ENCODE measurements at places on chromosomes 6 and 20.

- DNase-seq: no peak
These were observed 199.9 kb downstream of the EPHA7 start for GRCh38 chr6:93219447-93219846.

GRCh38 chr20:47784599-47785310, 526 bp downstream of the SULF2 start:
- no peak for DNase-seq

DNA sequence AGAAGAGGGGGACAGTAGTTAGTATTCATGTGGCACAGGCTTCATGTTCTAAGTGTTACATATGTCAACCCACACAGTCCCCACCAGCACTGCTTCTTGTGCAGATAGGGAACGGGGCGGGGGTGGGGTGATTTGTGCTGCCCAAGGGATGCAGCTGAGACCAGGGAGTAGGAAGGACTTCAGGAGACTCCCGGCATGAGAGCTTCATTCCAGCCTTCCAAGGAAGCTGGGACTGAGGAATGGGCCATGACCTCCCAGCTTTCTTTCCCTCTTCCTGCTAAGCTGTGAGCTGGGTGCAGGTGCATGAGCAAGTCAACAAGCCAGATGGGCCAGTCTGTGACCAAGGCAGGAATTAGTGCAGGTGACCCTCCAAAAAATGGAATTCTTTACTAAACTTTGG, 9.2 kb downstream of the BEND3 start:
- DNase-seq: no peak

DNA sequence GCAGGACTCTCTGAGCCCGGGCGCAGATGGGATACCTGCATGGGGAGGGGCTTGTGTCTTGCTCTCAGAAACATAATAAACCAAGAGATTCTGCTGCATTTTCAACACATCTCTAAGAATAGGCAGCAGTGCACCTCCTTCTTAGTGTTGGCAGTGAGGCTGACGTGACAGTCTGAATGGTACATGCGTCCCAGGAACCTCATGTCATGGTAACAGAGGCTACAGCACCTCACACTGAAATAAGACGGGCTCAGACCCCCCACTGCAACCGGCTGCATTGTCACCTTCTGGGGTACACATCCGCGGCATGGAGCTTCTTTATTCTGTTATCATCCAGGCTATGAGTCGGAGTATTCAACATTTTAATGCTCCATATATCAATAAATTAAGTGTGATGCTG, 397.3 kb upstream of the AGPAT4 start:
- DNase-seq: no peak

DNA sequence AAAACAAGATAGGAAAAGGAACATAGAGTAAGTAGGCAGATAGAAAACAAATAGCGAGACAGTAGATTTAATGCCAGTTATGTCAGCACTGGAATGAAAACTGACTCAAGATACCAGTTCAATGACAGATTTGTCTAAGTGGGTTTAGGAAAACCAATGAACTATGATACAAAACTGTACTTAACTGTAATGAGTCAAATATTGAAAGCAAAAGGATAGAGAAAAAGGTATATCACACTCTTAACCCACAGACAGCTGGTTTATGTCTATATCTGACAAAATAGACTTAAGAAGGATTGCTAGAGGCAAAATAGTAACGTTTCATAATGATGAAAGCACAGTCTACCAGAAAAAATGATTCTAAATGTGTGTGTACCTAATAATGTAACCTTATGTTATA, 38.2 kb downstream of the ATRN start:
- DNase-seq: no peak

GRCh38 chr20:37677969-37678861, 15.6 kb upstream of the CTNNBL1 start:
- DNase-seq: no peak

DNA sequence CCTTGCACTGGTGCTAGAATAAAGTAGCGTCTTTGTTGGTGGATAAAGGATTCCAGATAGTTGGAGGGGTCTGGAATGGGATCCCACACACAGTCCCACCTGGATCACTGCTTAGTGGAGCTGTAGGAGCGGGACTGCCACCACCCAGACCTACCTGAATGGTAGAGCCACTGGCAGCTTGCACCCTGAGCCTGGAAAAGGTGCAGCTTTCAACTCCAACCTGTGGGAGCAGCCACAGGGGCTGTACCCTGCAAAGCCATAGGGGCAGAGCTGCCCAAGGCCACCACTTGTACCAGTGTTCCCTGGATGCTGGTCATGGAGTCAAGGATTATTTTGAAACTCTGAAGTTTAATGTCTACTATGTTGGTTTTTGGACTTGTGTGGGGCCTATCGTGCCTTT, 26.9 kb downstream of the VTA1 start:
- DNase-seq: no peak
